Stimulated activated CD4-positive, alpha-beta T cell treated with anti-CD3 and anti-CD28 coated beads, Interleukin-2, amount 100 ng/mL, for 24 hours (primary cell): ENCODE measurements at places on chromosomes 2 and 18.

DNA sequence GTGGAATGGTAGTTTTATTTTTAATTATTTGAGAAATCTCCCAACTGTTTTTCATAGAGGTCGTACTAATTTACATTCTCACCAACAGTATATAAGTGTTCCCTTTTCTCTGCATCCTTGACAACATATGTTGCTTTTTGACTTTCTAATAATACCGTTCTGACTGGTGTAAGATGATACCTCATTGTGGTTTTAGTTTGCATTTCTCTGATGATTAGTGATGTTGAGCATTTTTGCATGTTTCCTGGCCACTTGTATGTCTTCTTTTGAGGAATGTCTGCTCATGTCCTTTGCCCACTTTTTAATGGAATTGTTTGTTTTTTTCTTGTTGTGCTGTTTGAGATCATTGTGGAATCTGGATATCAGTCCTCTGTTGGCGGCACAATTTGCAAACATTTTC lies 242.5 kb downstream of the ZNF521 start:
- no peak for DNase-seq

DNA sequence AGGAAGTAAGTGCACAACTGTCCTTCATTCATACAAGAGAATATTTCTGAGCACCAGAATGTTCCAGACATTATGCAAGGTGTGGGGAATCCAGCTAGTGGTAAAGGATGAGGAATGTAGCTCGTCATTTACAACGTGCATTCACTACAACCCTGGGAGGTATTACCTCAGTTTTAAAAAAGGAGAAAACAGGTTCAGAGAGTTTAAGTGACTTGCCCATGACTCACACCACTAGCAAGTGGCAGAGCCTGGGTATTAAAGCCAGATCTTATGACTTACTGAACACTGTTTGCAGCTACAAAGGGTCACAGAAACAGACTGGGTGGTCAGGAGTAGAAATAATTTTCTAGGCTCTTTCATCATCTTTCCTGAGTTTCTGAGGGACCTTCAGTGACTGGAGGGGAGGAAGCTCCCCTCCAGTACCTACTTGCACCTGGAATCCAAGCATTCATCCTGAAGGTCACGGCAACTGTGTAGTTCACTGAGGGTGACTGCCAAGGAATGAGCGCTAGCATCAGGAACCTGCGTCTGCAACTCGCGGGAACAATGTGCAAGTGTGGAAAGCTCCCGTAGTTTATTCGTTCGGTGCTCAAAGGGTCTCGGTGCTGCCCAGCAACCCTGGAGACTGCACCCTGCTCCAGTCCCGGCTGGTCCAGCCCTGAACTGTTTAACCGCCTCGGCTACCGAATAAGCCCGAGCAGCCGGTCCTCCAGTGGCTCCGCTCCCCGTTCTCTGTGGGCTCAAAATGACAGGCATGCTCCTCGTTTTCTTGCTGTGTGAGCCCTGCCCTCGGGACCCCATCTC lies 647 bp downstream of the CCDC121 start:
- no peak for DNase-seq

GRCh38 chr2:120235681-120236080 lies 12.5 kb upstream of the TMEM185B start:
- no peak for DNase-seq

- no peak for DNase-seq
These were observed 248.5 kb downstream of the HAUS1 start for GRCh38 chr18:46352520-46353250.

DNA sequence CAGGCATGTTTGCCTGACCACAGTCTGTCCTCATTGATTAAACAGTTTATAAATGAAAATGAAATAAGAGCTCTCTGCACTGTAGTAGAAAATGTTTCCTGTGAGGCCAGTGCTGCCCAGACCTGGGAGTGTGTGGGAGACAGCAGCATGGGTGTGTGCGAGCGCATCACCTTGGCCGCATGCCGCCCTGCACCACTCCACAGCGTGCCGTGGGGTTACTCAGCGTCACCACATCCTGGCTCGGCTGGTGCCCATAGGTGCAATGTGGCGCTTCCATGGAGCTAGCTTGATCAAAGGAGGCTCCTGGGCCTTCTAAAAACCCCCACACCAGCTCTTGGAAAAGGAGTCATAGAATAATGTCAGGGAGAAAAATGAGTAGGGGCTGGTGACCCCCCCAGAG lies 76.0 kb upstream of the EPC2 start:
- peak; percentile 35 for DNase-seq

DNA sequence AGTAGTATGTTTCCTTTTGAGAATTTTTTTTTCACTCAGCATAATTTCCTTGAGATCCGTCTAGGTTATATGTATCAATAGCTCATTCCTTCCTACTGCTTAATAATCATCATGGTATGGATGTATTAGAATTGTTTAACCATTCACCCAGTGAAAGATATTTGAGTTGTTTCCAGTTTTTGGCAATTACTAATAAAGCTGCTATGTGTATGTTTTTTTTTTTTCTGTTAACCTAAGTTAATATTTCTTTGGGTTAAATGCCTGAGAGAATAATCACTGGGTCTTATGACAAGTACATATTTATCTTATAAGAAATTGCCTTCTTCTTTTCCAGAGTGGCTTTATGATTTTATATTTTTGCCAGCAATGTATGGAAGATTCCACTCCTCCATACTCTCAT lies 96.4 kb upstream of the ST6GAL2 start:
- DNase-seq = no peak

- DNase-seq = no peak
These were observed 12.4 kb downstream of the IL37 start for GRCh38 chr2:112923237-112923966.

GRCh38 chr2:222827417-222827816 lies 33.4 kb upstream of the ACSL3 start:
- DNase-seq = no peak

GRCh38 chr2:37318401-37318800 lies 6.2 kb downstream of the PRKD3 start:
- no peak for DNase-seq

DNA sequence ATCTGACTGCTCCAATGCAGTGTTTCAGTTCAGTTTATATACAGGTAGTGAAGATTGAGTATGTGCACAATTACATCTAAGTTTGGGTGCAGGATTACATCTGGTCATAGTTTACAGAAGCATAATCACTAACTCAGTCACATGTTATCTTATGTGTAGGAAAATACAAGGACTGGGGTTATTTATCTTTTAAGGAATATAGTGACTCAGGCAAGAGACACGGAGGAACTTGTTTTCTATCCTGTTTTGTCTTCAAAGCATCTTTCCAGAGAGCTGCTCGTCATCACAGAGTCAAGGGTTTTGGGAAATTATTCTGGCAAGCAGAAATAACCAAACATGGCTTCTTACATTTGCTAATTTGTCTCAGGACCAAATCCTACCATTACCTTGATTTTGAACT lies 1371.5 kb upstream of the TMEFF2 start:
- no peak for DNase-seq

DNA sequence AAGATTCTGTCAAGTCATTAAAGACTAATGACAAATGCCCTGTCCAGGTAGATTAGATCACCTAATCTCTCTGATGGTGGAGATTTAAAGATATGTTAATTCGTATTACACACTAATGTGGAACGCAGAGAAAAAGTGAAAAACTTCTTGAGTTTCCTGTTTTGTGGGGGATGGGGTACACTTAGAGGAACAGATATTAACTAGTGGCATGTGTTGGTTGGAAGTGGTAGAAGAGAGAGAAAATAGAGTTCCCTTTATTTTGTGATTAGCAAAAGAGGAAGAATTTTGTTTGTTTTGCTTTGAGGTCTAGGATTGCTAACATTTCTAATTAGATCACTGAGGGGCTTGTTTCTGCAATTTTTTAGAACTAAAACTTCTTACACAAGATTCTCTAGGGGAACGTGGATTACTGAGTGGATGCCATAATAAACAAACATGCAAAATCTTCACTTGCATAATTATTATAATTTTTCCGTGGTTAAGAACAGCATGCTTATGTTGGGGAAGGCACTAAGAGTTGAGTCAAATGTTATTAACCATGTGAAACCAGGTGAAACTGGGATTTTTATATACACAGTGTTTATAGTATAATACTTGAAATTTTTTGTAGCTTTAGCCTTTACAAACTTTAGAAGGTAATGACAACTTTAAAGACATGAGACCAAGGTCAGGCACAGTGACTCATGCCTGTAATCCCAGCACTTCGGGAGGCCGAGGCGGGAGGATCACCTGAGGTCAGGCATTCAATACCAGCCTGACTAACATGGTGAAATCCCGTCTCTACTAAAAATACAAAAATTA lies 97.4 kb upstream of the STK17B start:
- DNase-seq = no peak

DNA sequence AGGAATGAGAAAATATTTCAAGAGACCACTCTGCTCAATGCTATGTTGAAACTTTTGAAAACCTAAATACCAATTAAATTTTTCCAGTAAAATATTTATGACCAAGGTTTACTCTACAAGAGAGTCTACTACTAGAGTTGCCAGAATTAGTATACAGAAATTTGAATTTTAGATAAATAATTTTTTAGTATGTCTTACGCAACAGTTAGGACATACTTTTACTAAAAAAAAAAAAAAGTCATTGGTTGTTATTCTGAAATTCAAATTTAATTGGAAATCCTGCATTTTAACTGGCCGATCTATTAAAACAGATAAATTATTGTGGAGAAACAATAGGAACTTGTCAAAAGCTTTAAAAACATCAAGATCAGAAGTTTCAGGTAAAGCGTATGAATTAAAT lies 49.1 kb upstream of the TMEM200C start:
- no peak for DNase-seq

DNA sequence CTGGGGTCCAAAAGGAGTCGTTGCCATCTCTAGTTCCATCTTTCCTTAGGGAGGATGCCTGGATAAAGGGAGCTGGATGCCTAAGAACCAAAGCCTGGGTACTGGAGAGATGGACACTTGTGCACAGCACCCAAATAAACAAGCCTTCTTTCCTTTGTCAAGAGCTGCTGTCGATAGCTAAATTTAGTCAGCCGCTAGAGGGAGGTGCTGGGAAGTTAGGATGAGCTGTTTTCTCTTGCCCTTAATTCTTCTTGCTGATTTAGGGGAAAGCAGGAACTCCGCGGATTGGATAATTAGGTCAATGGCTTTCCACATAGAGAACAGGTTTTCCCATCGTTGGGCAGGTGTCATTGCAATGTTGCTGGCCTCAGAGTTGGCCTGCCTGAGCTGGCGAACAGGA lies 30.9 kb upstream of the SERPINB12 start:
- DNase-seq = peak; percentile 18

DNA sequence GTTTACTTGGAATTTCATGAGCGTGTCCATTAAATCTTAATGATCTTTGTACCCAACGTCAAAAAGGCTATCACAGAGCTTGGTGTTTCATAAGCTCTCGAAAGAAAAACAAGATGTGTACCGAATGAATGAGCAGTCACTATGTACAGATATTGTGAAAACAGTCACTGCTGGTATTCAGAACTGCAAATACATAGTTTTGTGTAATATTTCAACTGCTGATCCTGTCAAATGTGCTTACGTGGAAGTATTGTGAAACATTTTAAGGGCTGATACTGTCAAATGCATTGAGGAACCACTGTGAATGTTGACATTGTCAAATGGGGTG lies 184.2 kb upstream of the KLHL29 start:
- DNase-seq = no peak

GRCh38 chr2:88082781-88083180 lies 15.2 kb downstream of the SMYD1 start:
- no peak for DNase-seq

- DNase-seq = peak; percentile 21
These were observed 769 bp downstream of the FKBP1B start for GRCh38 chr2:24050041-24050979.

DNA sequence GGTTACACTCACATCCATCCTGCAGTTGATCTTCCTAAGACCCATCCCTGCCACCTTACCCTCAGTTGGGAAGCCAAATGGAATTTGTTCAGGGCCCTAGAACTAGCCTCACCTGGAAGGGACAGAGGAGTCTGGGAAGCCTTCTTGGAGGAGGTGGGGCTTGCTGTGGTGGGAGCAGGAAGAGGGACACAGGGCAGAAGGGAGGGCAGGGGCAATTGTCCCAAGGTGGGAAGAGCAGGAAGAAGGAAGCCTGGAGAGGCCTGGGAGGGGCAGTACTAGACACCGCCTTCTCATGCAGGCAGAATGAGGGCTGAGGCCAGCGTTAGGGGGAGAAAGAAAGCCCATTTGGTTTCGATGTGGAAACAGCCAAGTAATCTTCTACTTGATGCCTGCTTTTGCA lies 34.1 kb upstream of the ASPRV1 start:
- no peak for DNase-seq

DNA sequence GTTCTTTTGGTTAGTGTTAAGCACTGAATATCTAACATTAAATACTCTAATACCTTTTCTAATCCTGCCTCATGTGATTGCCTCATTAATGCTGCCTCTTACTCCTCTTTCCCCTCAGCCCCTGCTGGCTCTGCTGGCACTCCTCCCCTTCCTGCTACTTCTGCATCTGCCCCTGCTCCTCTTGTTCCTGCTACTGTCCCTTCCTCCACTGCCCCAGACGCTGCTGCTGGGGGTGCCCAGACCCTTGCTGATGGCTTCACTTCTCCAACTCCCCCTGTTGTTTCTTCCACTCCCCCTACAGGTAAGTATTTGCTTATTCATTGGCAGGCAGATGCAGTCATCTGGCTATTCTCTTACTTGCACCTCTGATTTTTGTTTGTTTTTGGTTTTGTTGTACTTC lies 68.5 kb downstream of the ABI2 start:
- no peak for DNase-seq

DNA sequence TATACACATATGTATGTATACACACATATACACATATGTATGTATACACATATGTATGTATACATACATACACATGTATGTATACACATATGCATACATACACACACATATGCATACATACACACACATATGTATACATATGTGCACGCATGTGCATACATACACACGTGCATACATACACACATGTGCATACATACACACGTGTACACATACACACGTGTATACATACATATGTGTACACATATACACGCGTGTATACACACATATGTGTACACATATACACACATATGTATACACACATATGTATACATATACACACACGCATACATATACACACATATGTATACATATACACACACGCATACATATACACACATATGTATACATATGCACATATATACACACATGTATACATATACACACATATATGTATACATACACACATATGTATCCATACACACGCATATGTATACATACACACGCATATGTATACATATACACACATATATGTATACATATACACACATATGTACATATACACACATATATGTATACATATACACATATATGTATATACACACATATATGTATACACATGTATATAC lies 21.5 kb downstream of the NABP1 start:
- DNase-seq = no peak

DNA sequence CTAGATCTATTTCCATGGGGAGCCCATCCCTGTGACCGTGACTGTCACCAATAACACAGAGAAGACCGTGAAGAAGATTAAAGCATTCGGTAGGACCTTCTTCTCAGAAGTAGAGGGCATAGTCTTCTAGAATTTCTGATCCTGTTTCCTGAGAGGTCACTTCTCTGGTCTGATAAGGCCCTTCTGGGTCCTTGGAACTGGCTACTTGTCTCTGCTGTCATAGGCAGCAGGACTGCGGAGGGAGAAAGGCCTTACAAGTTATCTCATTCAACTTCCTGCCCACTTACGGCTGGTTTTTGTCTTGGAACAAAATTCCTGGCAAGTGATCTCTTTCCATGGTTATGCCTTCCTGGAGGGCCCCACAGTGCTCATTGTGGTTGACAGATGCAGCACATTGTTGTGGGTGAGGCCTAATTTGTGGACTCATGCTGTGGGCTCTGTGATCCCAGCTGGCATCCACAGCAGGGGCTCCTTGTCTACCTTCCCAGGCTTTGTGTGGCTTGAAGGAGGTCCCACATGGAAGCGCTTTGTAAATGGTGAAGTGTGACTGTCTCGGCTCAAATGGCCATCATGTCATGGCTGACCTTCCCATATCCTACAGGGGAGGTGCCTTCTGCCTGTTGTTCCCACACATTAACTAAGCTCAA lies 22.0 kb downstream of the SAG start:
- DNase-seq = no peak
